ENCODE measurements at places on chromosomes 3 and 15.

DNA sequence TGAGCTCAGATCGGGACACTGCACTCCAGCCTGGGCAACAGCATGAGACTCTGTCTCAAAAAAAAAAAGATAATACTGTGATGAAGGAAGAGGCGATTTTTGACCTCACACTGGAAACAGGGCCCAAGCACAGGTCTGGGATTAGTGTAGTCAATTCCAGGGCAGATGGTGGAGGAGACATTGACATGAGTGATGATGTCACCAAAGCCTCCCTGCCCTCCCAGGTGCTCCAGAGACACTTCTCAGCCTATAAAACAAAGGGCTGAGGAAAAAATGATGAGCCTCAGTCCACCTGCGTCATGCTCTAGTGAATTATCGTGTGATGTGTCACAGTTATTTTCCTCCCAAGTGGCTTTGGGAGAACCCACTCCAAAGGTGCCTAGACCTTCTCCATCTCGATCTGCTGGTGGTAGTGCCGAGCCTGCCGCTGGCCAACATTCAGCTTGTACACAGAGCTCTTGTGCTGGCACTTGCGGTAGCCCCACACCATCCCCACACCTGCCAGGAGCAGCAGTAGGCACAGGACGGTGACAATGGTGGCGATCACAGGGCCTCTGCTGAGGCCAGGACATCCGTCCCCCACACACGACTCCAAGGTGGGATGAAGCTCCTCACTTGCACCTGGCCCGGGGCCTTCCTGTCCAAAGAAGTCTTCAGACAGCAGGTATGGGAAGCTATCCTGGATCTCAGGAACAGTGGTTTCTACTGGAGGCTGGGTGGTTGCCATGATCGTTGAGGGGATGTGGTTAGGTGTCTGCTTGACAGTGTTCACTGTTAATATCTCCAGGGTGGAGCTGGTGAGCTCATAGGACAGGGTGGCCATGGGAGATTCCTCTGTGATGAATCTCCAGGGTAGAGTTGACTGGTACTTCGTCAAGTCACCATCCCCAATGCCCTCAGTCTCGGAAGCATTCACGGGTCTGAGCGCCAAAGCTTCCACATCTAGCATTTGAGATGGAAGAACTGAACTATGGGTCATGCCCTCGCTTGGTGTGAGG is 38.8 kb downstream of the CRTAP start:
- DNase-seq = peak; percentile 48

DNA sequence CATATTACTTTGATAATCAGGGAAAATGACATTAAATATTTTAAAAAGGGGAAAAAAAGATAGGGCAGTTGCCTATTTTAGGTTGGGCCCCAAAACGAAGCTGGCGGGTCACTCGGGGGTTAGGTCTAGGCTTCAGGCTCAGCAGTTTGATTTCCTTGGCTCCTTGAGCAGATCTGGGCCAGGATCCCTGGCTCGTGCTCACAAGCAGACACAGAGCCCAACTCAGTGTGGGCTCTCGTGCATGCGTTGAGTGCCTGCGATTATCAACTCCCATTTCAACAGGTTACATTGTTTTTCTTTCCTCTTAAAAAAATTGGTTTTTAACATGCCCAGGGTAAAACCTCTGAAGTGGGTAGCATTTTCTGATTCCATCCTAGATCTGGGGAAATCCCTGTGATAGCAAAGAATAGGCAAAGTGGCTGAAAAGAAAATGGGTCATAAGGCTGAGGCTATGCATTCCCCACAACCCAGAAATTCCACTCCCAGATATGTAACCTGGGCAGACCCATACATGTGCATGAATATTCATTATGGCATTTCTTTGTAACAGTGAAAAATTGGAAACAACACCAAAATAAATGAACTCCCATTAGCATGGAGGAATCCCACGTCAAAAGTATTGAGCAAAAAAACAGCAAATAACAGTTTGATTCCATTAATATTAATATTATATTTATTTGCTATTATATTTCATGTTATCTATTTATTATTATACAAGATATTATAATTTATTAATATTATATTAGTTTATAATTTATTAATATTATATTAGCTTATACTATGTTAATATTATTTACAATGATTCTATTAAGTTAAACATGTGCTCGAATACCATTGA is 27.8 kb downstream of the FAM43A start:
- no peak for DNase-seq

DNA sequence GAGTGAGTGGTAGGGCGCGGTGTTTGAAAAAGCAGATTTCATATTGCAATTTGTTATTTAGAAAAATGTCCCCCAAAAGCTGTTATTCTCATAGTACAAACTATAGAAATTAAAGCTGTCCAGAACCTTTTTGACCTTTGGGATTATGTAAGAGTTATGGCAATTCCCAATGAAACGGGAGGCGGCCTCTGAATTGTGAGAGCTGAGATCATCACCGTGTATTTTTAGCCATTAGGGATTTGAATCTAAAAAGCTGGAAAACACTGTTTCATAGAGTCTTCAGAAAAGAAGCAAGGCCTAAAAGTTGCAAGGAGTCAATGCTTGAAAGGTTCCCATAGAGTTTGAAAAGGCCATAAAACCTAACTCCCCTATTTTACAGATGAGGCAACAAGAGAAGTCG is 38.6 kb upstream of the SLC25A26 start:
- no peak for DNase-seq

- DNase-seq = peak; percentile 70
These were observed 437.7 kb downstream of the RAP2B start for GRCh38 chr3:153599685-153600084.

DNA sequence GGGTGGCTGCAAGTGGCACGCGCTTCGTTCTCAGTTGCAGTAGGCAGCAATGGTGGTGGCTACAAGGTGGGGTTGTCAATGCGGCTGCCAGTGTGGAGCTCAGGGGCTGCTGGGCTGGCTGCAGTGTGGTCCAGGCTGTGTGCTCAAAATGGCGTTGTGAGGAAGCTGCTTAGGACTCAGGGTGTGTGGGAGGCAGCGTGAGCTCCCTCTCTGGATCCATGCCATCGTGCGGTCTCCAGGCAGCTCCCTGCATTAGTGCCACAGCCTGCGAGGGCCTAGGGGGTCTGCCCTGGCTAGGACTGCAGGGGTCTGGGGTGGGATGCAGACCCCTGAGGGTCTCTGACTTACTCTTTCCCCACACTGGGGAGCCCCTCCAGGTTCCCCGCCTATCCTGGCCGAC is 397.2 kb downstream of the OCA2 start:
- no peak for DNase-seq

DNA sequence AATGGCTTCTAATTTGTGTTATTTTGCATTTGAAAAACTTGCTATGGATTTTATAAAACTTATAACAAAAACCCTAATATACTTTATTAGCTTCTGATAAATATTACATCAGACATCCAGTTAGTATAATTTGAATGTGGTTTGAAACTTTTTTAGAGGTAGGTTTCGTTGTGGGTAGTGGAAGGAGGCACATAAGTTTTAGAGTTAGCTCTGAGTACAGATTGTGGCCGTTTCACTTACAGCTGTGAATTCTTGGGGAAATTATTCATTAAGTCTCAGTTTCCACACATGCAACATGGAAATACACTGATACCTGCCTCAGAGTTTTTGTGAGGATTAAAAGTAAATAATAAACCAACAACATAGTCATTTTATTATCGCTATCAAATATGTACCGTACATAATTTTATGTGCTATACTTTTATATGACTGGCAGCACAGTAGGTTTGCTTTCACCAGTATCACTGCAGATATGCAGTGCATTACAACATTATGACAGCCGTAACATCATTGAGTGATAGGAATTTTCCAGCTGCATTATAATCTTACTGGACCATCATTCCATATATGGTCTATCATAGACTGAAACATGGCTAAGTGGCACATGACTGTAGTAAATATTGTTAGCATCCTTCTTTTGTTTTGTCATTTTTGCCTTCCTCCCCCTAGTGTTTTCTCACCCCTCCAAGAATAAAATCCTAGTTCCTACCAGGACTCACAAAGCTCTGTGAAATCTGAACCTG is 175.6 kb downstream of the AKAP13 start:
- DNase-seq = no peak

- DNase-seq = no peak
These were observed 8.3 kb downstream of the BCL6 start for GRCh38 chr3:187737006-187737367.

DNA sequence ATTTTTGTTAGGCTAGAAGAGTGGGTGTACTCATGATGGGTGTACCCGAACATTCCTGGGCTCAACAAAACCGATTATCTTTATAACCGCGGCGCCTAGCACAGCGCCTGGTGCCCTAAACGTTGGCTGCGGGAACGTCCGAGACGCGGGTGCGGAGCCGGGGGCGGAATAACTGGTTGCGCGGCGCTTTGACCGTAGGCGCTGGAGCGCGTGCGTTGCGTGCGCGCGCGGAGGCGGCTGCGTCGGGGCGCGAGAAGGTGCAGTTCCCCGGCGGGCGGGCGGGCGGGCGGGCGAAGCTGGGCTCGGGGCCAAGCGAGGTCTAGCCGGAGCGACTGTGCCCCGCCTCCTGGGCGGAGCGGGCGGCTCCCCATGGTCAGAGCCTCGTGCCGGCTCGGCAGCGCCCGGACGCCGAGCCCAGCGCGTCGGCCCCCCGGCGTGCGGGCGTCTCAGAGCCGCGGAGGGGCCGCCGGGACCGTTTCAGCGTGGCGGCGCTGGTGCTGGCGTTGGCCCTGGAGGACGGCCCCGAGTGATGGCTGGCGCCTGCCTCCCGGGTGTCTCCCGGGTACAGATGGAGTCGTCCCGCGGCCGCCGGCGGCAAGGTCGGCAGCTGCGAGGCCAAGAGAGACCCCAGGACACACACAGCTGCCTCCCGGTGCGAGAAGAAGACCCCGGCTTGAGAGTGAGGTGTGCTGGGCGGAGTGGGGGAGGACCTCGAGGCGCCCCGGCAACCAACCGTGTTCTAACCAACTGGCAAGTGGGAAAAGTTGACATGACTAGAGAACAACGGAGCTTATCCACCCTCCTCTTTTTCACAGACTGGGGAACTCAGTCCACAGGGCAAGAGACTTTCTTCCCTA is at the start of gene PLAAT1:
Gene PLAAT1 (plus strand): TSS at position 373 of the 857 bp plus-strand sequence. CDS start 14,429 bp downstream, outside the sequence.
- peak; percentile 29 for DNase-seq

DNA sequence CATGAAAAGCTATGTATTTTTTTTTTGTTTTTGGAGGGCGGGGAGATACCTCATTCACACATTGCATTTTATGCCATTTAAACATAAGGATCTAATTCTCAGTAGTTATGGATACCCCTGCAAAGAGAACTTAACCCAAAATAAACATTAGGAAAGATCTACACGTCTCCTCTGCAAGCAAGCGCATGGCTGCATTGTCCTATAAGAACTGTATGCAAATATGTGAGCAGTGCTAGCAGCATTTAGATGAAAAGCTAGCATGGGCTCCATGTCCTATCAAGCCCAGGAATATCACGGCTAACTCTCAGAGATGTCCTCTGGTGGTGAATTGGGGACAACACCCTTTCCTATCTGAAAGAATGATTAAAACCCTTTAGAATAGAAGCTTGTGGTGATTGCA is 292.8 kb downstream of the MEX3B start:
- DNase-seq = no peak

DNA sequence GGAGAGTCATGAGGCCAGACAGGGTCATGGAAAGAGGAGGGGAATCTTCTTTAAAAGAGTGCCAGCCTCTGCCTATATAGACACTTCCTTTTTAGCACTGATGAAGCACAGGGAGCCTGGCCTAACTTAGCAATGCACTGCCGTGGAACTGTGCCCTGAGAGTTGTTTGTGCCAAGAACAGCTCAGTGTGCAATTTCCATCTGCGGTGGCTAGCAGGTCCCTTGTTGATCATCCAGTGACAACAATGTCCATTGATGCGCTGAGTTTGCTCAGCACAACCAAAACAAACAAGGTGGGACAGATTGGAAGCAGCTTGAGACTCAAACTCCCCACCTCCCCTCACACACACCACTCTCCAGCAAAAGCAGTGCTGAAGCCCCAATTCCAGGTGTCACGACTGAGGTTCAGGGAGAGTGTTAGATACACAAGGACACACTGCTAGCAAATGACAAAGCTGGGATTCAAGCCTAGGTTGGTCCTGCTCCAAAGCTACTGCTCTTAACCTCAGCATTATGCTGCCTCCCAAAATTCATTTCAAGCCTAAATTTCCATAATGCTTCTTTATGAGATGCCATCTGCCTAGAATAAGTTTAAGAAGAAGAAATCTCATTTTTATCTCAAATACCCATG is 316.6 kb upstream of the UBE2E2 start:
- no peak for DNase-seq

- DNase-seq = no peak
These were observed 6.9 kb downstream of the CRBN start for GRCh38 chr3:3172627-3173026.

GRCh38 chr15:65837301-65838294 is 31.7 kb upstream of the RAB11A start:
- DNase-seq = no peak

DNA sequence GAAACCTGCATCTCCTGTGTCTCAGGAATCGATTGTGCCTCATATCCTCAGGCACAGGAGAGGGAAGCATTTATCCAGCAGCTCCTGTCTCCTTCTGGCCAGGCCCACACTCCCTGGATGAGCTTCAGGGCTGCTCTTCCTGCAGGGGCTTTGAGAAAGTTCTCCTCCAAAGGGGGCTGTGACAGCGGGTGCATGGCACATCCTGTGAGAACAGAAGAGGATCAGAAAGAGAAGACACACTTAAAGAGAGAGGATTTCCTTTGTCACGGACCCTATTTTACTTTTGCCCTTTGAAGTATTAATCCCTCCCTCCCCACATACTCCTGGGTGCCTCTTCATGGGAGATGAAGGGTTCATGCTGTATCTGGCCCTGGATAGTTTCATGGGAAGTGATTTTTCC is 46.0 kb downstream of the MFSD1 start:
- no peak for DNase-seq

DNA sequence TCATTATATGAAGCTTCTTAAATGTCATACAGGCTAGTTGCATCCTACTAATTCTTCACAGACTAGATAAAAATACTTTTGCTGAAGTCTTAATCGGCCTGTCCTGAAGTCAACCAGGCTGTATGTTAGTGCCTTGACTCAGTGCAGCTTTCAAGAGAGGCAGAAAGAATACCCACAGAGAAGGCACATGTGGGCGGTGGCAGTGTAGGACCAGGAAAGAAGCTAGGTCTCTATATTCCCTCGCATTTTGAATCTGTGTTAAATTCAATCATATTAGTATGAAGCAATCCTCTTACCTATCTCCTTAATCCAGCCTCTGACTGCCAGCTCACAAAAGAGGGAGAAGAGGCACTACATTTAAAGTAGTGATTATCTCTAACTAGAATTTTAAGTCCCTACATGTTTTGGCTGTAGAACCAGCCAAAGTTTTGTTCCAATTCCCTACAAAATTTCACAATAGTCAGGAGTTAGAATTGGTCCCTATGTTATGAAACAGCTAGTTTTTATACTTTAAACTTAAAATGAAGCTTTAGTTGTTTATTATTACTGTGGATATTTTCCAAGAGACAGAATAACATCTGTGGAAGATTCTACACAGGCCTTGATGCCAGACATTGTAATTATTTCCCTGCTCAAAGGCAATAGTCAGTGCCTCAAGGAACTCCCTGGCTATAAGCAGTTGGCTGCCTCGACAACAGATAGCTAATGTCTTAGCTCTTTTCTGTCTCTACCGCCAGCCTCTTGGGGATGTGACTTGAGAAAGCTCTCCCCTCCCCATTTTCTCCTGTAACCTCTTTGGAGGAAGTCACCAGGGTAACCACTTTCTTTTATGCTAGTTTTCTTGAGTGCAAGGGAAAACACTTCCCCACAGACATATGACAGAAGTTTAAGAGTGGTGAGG is 31.9 kb downstream of the CRTC3 start:
- no peak for DNase-seq

GRCh38 chr3:135014566-135014965 is 219.5 kb downstream of the EPHB1 start:
- no peak for DNase-seq

Measured in EL (cell line).